ENCODE measurements at places on chromosomes 6 and 20.

GRCh38 chr6:2597991-2598390, 152.7 kb downstream of the MYLK4 start:
- no peak for DNase-seq

DNA sequence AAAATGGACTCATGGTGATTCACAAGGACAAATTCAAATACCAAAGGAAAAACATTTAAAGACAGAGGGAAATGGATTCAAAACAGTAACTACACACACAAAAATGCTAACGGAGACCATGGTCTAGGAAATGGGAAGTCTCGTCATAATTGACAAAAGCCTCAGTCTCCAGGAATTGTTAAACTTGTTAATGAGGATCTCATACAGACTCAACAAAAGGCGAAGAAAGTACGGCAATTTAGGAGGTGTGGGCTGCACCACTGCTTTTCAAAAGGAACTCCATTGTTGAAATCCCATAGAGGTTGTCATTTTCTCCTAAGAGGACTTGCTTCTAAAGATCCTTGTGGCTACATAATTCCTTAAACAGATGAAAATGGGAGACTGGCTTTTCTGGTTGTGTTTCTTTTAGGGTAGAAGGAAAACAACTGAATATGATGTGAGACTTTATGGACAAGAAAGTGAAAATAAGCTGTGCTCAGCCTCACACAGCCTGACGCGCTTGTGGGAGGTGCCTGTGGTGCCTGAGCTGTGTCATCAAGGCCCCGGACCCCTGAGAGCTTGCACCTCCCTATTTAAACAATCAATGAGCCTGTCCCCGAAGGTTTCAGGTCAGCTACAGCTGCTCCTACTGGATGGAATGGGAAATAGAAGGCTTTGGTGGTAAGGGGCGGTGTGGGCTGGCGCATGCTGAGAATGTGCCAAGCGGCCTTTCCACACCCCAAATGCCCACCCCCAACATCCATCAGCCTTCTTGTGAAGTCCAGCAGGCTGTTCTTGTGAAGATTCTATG, 2.5 kb upstream of the CLDN20 start:
- DNase-seq: no peak

DNA sequence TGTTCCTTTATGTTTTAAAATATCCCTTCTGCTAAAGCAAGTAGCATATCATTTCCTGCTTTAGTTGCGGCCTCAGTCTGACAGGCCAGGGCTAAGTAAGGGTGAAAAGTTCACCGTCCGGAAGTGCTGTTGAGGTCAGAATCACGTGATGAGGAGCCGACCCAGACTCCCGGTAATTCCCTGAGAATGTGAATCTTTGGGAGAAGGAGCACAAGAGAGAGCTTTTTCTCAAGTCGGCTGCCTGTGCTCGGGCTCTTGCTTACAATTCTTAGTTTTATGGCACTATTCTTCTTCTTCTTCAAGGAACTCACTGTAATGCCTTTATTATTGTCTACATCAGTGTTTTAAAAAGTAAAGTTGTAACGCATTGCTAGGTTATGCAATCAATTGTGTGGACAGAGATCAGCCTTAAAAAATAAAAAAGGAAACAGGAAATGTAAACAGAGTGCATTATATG, 309.3 kb downstream of the PRL start:
- DNase-seq: peak; percentile 1

DNA sequence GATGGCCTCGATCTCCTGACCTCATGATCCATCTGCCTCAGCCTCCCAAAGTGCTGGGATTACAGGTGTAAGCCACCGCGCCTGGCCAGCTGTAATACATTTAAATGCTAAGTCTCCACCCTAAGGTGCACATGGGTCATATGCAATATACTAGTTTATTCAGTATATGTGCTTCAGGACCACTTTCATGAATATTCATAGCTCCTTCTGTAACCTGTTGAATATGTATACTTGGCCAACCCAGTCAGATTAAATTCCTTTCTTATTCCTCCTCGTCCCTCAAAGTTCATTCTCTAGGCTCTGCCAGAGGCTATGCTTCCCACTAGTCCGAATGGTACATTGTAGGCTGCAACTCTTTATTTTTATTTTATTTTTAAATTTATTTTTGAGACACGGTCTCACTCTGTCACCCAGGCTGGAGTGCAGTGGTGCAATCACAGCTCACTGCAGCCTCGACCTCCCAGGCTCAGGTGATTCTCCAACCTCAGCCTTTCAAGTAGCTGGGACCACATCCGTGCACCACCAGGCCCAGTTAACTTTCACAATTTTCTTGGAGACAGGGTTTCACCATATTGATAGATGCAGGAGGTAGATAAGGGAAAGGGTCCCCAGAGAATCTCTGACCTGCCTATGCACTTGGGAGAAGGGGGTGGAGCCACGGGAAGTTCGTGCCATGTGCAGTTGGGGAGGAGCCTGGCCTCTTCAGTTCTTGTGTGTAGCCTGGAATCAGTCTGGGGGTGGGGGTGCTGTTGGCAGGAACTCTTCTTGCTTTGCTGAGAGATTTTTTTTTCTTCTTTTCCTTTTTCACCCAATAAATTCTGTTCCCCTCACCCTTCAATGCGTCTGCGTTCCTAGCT, 41.3 kb upstream of the DDR1 start:
- no peak for DNase-seq

- no peak for DNase-seq
Measured at GRCh38 chr6:116351101-116351500, 19.6 kb upstream of the DSE start.

DNA sequence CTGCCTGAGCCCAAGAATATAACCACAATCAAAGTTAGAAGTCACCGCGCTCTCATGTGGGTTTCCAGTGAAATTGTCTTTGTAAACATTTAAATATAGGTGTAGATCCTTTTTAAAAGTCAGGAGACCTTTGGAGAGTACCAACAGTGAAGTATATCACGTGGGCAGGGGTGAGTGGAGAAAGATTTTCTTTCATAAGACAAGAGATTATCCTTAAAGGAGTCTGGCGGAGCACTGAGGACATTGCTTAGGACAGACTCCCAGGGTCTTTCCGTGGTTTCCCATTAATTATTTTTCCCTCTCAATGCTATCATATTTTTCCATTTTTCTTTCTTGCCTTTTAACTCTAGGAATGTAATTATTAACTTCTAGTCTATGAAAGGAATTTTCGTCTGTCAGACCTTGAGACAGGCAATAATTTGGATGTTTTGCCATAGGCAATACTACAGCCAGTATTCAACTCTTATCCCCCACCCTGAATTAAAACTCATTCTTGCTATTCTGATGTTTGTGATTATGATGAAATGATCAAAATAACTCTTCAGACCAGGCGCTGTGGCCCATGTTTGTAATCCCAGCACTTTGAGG, 31.4 kb downstream of the DCBLD1 start:
- no peak for DNase-seq

- no peak for DNase-seq
Measured at GRCh38 chr20:39988991-39989390, 700.0 kb downstream of the MAFB start.

GRCh38 chr6:41201764-41202173, 820 bp upstream of the TREML2 start:
- DNase-seq: no peak

DNA sequence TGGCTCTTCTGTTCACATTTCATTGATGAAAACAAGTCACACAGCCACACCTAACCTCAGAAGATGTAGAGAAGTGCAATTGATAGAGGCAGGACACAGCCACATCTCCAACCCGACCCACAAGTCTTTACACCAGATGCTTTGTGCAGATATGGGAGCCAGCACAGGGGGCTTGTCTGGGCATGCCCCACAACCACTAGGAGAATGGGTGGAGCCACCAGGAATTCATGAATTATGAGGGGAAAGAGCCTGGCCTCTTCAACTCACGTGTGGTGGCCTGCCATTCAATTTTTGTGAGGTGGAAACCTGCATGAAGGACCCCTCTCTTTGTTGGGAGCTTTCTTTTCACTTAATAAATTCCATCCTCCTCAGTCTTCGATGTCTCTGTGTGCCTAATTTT, 79.1 kb downstream of the OGFRL1 start:
- no peak for DNase-seq

- DNase-seq: no peak
Measured at GRCh38 chr6:46921059-46921458, 679 bp downstream of the ADGRF5 start.

DNA sequence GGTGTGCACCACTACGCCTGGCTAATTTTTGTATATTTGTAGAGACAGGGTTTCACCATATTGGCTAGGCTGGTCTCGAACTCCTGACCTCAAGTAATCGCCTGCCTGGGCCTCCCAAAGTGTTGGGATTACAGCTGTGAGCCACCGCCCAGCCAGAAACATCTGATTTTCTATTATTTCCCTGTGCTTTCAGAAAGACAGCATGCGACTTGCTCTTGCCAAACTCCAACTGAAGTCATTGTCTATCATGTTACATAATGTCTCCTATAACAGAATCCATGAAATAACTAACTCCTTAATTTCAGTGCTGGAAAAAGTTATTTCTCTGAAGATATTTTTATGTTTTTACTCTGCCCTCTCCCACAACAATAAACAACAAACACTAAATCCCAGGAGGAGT, 8.5 kb downstream of the RMND1 start:
- no peak for DNase-seq

DNA sequence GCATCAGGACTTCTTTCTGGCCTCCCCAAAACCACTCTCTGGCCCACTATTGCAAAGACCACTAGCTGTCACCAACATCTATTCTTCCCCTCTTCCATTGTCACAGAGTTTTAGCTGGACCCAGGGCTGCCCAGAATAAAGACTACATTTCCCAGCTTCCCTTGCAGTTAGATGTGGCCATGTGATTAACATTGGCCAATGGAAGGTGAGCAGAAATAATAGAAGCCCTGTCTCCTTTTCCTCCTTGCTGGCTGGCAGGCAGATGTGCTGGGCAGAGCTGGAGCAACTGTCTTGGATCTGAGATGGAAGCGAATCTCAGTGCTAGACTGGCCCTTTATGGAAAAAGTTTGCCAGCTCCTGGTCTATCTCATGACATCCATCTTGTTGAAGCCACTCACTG, 97.0 kb downstream of the KCNB1 start:
- no peak for DNase-seq

DNA sequence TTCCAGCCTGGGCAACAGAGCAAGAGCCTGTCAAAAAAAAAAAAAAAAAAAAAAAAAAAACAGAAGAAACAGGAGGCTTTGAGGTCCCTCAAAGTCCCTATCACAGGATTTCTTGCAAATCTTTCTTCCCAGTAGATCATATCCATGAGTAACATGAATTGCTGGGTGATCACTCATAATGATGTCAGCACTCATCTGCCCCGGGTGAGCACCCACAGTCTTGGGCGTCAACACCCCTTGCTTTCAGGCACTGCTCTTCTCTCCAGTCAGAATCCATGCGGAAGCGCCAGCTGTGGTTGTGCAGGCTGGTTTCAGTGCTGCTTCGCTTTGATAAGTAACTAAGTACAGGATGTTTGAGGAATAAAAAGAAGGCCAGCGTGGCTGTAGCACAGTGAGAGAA, 40.2 kb upstream of the INSM1 start:
- no peak for DNase-seq

GRCh38 chr6:4801491-4802110, 25.4 kb downstream of the CDYL start:
- DNase-seq: no peak

DNA sequence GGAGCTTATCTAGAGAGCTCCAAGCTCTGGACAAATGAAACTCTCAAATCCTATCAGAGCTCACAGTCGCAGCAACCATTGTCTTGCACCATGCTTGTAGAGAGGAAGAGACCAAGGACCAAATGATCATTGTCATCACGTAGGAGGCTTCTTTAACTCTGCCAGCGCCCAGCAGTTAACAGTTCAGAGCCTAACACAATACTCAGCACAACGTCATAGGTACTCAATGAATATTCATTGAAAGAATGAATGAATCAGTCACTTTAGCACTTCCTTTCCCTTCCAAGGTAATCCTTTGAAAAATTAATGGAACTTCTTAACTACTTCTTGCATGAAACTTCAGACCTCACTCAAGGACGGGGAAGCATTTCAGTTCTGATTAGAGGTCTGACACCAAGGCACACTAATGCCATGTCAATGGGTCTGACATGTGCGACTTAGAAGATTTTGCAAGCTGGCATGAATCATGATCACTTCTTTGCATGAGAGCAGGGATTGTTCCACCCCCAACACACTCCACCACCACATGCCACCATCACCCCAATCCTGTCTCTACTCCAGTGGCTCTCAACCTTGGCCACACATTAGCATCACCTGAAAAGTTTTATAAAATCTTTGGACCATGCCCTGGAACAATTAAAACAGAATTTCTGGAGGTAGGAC, 45.1 kb downstream of the KHDC1L start:
- no peak for DNase-seq

DNA sequence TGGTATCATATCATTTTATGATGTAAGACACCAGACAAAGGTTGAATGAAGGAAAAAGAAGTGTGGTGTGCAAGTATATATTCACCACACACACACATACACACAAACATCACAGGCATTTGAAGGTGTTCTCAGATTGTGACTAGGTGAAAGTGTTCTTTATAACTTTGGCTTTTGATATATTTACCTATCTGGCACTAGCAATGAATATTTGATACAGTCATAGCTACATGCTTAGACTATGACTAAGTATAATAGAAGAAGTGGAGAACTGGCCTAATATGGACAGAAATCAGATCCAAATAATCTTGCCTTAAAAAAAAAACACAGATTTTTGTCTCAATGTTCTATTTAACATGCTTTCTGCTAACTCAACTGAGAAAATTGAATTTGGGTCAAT, 809.9 kb downstream of the KIF16B start:
- DNase-seq: no peak

DNA sequence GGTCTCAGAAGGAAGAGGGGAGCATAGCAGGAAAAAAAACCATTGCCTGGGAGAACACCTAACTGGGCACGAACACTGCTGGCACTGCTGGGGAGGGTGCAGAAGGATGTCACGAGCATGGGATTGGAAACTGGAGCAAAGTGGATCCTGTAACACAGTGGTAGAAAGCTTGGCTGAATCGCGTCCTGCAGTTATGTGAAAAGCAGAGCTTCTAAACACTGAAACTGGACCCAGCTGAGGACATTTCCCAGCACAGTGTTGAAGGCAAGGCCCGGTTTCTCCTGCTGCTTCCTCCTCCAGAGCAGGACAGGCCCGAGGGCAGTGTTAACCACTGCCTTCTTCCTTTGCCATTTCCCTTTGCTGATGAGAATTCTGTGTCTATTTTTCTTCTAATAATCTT, 6.7 kb downstream of the APMAP start:
- no peak for DNase-seq

GRCh38 chr6:44594481-44594880, 207.0 kb downstream of the CDC5L start:
- no peak for DNase-seq

DNA sequence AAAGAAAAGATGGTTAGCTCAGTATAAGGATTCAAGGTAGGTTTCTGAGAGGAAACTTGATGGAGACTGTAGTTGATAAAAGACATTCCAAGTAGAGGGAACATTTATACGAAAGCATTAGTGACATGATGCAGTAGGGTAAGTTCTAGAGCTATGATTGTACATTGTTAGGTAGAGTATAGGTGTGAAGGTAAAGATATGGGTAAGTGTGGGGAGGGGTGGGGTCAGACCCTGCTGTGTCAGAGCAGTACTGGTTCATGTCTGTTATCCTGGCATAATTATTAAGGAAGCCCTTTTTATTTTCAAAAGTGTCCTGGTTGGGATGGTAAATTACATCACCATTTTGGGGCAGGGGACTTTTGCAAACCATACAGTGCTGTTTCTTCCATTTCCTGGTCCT, 635.8 kb downstream of the COL12A1 start:
- DNase-seq: no peak

GRCh38 chr6:118317581-118318563, 230.2 kb upstream of the PLN start:
- DNase-seq: no peak

GRCh38 chr20:20737158-20737557, 24.7 kb upstream of the RALGAPA2 start:
- DNase-seq: no peak

- DNase-seq: no peak
Measured at GRCh38 chr6:122129313-122130025, 270.0 kb upstream of the HSF2 start.

Measured in esophagus squamous epithelium (tissue), 5 donors.